ENCODE measurements at places on chromosomes 12 and 14.

DNA sequence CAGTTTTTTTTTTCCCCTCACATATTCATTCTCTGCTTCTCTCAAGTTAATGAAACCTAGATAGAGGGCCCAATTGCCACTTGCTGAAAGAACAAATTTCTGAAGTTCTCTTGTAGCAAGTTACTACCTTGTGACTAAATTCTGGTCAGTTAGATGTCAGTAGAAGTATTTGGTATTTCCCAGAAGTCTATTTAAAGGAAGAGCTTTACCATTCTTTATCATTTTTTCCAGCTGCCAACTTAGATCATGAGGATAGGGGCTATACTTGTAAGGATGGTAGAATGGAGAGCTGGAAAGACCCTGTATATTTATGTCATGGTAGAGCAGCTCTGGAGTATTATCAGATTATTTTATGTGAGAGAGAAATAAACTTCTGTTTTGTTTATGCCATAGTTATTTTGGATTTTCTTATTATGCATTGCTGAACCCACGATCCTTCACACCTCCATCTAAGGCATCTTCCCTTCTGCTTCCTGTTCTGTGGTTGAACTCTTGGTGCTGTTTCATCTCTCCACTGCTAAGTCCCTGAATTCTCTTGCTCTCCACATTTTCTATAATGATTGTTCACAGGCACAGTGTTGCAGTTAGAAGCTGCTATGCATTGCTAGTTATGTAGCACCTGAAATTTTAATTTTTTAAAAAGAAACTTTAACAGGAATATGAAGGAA, 25.9 kb downstream of the FUT8 start:
- H3K4me3 ChIP-seq = no peak overlapping the region
- H3K27me3 ChIP-seq = no peaks in the 10 kb centered on the region
- H3K4me1 ChIP-seq = no peaks in the 10 kb centered on the region
- DNase-seq = no peak
- H3K27ac ChIP-seq = no peak overlapping the region

DNA sequence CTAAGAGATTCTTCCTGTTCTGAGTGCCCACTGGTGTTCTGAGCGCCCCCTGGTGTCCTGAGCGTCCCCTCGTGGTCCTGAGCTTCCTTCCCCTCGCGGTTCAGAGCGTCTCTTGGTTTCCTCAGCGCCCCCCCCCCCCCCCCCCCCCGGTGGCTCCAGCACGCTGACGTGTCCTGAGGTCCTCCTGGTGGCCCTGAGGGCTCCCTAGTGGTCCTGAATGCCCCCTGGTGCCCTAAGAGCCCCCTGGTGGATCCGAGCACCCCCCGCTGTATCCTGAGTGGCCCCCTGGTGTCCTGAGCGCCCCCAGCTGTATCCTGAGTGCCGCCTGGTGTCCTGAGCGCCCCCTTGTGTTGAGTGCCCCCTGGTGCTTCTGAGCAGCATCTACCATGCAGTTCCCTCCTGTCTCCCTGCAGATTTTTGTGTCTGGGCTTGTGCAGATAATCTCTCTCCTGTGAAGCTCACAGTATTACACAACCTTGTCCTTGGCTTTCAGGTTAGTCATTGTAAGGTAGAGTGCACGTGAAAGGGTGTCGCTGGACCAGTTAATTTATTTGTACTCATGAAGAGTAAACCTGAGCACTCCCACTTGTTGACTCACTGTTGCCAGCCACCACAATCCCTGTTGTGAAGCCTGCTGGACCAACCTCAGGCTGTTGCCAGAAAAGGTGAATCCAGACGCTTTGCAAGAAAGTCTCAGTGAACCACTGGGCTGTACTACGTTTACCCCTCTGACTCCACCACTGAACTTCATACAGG, 1168.4 kb downstream of the TMEM121 start:
- no peak overlapping the region for H3K27ac ChIP-seq
- H3K27me3 ChIP-seq = no peaks in the 10 kb centered on the region
- no peaks in the 10 kb centered on the region for H3K4me1 ChIP-seq
- DNase-seq = peak; percentile 74
- no peaks in the 10 kb centered on the region for H3K36me3 ChIP-seq
- no peak overlapping the region for H3K4me3 ChIP-seq

DNA sequence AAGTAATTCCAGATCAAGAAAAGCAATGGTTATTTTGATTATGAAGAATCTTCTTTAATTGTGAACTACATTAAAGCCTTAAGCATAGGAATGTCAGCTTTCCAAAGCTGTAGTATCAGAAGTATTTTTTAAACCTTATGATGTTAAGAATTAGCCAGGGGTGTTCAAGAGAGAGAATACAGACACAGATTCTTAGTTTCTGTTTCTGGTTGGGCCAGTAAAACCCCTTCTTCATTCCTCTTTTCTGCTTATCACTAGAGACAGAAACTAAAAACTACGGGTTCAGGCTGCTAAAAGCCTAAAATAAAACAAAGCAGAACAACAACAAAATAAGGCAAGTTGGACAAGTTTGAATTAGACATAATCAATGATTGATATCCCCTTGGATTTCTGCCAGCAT, 38.2 kb downstream of the IFT43 start:
- DNase-seq = no peak
- H3K36me3 ChIP-seq = no peaks in the 10 kb centered on the region
- H3K4me3 ChIP-seq = no peak overlapping the region
- peak overlapping the region; percentile 71 for H3K27ac ChIP-seq
- no peaks in the 10 kb centered on the region for H3K4me1 ChIP-seq

DNA sequence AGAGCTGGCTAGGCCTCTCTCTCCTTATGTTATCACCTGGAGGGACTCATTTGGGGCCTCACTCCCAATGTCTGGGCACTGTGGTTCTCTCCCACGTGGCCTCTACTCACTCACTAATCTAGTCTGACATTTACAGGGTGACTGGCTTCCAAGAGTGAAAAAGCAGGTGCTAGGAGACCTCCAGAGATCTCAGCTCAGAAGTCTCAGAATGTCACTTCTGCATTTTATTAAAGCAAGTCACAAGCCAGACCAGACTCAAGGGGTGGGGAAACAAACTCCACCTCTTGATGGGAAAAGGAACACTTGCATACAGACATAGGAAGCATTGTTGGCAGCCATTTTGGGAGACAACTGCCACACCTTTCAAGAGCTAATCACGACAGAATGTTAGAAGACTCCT, 175.9 kb downstream of the MON2 start:
- no peaks in the 10 kb centered on the region for H3K27me3 ChIP-seq
- DNase-seq = no peak
- no peak overlapping the region for H3K4me3 ChIP-seq
- no peak overlapping the region for H3K27ac ChIP-seq

All from Peyer's patch (tissue), 4 donors.